Hypothalamus (tissue), 51 donors: ENCODE measurements at places on chromosomes 5 and 9.

- no peak for DNase-seq
Measured at GRCh38 chr9:92414566-92414965, 9.7 kb downstream of the OMD start.

GRCh38 chr9:104850786-104851545 lies 77.0 kb downstream of the ABCA1 start:
- no peak for DNase-seq

- no peak for DNase-seq
Measured at GRCh38 chr5:6216471-6217075, 161.8 kb downstream of the MED10 start.

DNA sequence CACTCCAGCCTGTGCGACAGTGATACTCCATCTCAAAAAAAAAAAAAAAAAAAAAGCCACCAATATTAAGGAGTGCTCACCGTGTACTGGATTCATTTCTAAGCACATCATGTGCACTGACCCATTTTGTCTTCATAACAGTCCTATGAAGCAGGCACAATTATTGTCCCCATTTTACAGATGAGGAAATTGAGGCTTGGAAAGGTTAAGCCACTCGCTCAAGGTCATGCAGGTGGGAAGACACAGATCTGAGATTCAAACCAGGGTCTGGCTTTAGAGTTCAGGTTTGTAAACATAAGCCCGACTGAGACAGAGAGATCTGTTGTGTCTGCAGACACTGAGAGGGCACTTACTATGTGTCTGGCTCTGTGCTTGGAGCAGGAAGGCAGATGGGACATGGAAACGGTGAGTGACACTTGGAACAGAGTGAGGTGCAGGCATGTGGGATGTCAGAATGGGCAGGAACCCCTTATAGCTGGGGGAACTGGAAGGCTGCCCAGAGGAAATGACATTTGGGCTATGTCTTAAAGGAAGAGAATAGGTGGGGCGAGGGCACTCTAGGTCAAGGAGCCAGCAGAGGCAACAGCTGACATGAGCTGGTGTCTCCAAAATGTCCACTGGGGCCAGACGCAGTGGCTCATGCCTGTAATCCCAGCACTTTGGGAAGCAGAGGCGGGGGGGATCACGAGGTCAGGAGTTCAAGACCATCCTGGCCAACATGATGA lies 69.9 kb downstream of the STK10 start:
- DNase-seq, result no peak

DNA sequence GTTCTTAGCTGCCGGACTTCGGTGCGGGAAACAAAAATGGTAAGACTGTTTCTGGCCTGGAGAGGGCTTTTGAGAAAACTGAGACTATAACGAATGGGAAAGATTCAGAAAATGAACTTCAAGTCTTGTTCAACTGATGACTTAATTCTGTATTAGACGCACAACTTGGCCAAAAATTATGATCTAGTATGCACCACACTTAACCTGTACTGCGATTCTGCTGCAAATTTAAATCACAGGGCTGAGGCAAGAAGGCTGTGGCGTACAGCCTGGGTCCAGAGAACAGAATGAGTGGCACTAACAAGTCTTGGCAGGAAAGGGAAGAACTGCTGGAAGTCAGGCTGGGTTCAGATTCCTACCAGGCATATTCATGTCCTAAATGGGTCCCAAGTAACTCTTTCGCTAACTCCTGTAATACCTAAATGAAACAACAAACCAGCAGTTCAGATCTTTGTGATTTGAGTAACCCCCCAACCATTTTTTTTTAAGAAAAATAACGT lies 781 bp upstream of the COL23A1 start:
- DNase-seq, result no peak

GRCh38 chr9:98083061-98083501 lies 26.5 kb downstream of the NANS start:
- DNase-seq, result no peak

- no peak for DNase-seq
Measured at GRCh38 chr9:133301253-133302230, 26.5 kb upstream of the ABO start.

DNA sequence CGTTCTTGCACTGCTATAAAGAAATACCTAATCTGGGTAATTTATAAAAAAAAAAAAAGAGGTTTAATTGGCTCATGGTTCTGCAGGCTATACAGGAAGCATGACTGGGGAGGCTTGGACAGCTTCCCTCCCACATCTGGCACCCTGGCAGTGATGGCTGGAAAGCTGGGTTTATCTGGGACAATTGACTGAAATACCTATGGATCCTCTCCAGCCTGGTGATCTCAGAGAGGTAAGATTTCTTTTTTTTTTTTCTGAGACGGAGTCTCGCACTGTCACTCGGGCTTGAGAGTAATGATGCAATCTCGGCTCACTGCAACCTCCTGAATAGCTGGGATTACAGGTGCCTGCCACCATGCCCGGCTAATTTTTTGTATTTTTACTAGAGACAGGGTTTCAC lies 22.7 kb upstream of the UGCG start:
- no peak for DNase-seq
